ENCODE measurements at places on chromosomes 4 and X. TPM values are rescaled to one million over a fixed set of nuclear protein-coding genes. Genes with fewer than 3 reads are reported as not detected.
A peak's percentile ranks its signal among the peaks of the same experiment; 100 is the strongest.

GRCh38 chrX:148938348-148938747, 437.9 kb downstream of the AFF2 start:
- DNase-seq = no peak

- no peak for DNase-seq
Measured at GRCh38 chr4:177108708-177109107, 201.0 kb upstream of the NEIL3 start.

DNA sequence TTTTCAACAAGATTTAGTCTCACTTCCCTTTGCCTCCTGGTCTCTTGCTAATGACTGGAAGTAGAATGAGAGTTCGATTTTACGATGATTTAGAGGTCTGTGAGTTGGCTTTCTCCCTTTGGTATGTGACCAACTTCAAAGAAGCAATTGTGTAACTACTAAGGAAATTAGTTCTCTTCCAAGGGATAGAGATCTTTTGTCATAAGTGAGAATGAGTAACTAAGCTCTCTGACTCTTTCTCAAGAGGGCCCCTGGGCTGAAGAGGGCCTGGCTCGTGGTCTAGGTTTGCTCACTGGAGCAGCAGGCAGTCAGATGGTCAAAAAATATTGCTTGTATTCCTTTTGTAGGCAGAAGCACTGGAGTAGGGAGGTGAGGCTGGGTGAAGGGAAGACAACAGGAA, 176.3 kb downstream of the ENOX2 start:
- no peak for DNase-seq

DNA sequence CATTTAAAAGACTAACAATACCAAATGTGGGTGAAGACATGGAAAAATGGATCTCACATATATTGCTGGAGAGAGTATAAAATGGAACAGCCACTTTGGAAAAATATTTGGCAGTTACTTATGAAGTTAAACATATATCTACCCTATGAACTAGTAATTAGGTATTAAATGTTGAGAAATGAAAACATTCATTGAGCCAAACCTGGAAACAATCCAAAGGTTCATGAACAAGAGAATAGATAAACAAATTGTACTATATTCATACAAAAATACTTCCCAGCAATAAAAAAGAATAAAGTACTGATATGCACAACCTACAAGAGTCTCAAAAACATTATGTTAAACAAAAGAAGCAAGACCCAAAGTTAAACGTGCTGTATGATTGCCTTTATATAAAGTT, 4.0 kb upstream of the EGF start:
- DNase-seq = no peak

DNA sequence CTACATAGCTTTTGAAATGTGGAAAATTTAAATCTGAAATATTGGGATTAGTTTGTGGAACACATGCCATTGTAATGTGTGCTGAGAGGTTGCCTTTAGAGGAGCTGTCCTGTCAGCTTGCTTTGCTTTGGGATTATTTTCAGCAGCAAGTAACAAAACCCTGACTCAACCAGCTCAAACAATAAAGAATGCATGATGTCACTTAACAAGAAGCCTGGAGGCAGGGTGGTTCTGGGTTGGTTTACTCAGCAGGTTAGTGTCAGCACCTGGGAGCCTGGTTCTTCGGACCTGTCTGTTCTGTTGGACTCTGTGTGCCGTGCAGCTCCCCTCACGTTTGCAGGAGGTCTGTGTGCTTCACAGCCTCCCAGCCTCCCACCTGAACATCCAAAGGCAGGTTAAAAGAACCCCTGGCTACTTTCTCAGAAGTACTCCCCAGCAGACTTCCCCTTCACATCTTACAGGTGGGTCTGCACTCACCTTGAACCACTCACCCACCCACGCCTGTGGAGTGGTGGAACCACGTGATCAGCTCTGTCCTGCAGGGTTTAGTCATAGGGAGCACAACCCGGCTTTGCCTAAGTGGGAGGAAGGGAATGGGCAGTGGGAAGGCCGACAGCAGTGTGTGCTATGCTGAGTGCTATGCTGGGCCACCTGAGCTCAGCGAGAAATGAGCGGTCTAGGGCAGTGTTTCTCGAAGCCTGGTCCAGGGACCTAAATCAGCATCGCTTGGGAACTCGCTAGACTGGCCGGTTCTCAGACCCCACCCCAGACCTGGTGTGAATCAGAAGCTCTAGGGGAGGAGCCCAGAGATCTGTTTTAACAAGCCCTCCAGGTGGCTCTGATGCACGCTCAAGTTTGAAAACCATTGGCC, 20.4 kb downstream of the TMEM131L start:
- DNase-seq = no peak

DNA sequence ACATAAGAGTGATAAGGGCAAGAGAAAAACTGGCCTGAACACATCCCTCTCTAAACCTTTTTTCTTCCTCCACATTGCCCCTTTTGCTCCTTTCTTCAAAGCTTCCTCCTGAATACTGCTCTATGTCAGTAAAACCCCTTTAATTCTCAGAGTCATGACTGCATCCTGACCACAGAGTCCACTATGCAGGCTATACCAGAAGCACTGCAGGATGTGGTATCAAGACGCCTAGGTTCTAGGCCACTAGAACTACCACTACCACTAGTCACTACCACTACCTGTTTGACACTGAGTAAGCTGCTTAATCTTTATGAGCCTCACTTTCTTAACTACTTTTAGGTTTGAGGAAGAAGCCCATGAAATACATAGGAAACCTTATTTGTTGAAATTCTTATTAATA, 38.7 kb downstream of the ARHGEF9 start:
- DNase-seq = no peak

GRCh38 chr4:177275999-177276398, 33.7 kb upstream of the NEIL3 start:
- DNase-seq = no peak

- no peak for DNase-seq
Measured at GRCh38 chr4:122331195-122331594, 47.6 kb upstream of the ADAD1 start.

DNA sequence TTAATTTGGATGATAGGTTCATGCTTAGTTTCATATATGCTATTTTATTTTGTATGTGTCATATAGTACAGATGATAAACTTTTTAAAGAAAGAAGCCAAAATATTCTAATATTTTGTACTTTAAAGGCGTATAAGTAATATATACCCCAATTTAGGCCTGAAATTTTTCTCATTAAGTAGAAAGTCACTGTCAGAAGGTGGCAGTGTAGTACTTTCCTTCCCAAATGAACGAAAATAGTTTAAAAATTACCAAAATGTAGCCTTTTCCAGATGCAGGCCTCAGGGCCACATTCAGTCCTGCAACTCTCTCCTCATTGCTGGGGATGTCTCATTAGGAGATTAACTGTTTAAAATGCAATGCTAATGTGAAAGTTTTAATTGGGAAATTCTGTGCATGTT, 1263.6 kb downstream of the C4orf33 start:
- peak; percentile 59 for DNase-seq

DNA sequence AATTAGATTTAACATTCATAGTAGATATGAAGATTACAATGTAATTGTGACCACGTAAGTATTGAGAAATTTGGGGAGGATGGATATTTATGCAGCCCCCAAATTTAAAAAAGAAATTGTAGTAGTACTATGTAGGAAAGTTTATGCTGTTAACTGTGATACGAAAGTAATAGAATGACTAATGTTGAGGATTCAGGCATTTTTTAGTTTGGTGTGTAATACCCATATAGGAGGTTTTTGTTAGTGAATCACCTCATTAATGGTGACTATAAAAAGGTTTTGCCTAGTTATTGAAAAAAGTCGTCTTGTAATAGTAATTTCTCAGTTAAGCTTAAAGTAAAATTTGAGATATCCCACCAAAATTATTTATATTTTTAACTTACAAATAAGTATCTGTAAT, 67.2 kb downstream of the SMARCAD1 start:
- DNase-seq = no peak

DNA sequence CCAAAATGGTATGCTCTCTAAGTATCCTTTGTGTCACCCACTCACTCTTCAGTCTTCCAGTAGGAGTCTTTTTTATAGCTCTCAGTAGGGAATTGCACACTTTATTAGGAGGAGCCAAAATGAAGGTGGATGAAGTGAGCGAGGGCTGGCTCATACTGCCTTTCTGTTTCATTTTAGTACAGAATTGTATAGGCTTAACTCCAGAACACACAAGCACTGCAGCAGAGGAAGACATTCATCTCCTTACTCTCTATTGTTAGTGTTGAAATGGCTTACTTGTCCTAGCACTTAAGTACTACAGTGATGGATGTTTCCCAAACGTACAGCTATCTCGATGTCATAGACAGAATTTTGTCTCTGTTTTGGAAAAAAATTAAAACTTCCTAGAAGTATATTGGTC, 327.3 kb upstream of the ATOH1 start:
- DNase-seq = no peak

GRCh38 chrX:43976205-43976604, 3.0 kb upstream of the NDP start:
- DNase-seq = no peak

The TKTL1 gene
- not detected for total RNA-seq

The P2RY8 gene
- 130 TPM for total RNA-seq

The ZAR1 gene
- not detected for total RNA-seq

The FAM184B gene
- total RNA-seq = not detected

The SOD3 gene
- total RNA-seq = not detected

The RBM46 gene
- total RNA-seq = not detected
